ENCODE measurements at places on chromosomes 6 and 20.

DNA sequence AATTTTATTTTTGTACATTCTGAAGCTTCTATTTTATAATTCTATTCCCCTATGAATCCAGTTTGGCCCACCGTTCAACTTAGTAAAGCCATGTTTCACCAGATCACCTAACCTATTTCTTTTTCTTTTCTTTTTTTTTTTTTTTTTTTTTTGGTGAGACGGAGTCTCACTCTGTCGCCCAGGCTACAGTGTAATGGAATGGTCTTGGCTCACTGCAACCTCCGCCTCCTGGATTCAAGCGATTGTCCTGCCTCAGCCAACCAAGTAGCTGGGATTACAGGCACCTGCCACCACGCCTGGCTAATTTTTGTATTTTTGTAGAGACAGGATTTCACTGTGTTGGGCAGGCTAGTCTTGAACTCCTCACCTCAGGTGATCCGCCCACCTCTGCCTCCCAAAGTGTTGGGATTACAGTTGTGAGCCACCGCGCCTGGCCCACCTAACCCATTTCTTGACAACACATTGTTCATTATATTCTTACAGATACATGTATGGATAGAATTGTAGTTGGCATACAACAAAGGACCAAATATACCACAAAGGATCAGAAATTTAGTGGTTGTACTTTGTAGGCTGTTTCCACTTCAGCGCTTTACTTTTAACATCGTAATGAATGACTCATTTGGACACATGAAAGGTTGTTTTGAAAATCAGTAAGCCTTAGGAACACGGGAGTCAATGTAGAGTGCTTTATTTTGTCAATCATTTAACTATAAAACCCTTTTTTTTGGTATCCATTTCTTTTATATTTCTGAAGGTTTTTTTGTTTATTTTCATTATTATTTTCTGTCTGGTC is 63.2 kb downstream of the GJA1 start:
- DNase-seq = no peak

- no peak for DNase-seq
Measured at GRCh38 chr20:49435639-49436038, 46.8 kb downstream of the KCNB1 start.

GRCh38 chr6:157559201-157559756 is 178.3 kb downstream of the ZDHHC14 start:
- no peak for DNase-seq

GRCh38 chr6:139528471-139528870 is 154.0 kb upstream of the CITED2 start:
- no peak for DNase-seq

DNA sequence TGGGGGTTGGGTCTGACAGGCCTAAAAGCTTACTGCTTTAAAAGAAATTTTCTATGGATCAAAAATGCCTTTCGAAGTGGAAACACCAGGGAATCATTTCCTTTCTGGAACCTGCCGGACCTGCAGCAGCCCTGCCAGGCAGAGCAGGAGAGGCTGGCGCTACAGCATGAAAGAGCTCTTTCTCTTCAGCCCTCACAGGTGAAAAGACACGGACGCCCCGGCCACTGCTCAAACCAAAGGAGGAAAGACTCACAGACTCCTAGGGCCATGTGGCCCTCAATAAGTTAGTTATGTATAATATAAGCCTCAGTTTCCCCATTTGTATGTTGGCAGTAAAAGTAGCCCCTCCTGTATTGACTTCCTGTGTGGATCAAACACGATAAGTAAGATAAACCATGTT is 8.3 kb downstream of the SCML4 start:
- DNase-seq = no peak

Measured in AG20443 (cell line).